ENCODE measurements at places on chromosomes 5 and 9.

DNA sequence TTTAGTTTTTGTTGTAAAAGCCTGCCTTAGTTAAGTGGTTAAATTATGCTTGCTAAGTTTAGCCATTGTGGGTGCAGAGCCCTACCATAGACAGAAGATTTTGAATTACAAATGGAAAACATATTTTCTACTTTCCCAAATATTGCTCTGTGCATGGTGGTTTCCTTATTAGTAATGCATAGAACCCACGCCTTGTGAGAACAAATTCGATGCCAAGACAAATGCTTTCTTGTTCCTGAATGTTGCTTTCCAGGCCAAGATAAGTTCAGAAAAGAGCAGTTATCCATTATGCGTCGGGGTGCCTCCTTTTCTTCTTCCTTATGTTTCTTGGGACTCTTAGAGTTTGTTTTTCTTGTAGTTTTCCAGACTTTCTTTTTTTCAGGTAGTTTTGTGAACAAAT lies 31.0 kb upstream of the GARNL3 start:
- DNase-seq: no peak

GRCh38 chr5:116520771-116521170 lies 53.9 kb downstream of the SEMA6A start:
- no peak for DNase-seq

- no peak for DNase-seq
Observed at GRCh38 chr5:174693697-174694385, 30.5 kb upstream of the MSX2 start.

- DNase-seq: no peak
Observed at GRCh38 chr5:89277816-89278215, 394.8 kb upstream of the MEF2C start.

- no peak for DNase-seq
Observed at GRCh38 chr5:179727106-179727505, 5.5 kb upstream of the MAML1 start.

DNA sequence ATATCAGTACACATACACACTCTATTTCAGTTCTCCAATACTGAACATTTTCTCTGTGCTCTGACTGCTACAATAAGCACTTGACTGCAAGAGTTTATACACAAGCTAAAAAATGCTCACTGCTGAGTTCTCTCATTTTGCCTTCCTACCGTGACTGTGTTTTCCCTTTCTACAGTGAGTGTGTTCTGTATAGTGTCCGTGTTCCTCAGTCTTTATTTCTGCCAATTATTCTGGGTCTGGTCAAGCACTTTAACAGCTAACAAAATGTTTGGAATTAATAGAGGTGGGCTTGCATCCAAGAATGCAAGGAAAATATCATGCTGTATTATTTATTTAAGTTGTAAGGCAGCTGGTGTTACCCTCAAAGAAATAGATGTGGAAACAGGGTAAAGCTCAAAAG lies 217.0 kb upstream of the NREP start:
- no peak for DNase-seq

DNA sequence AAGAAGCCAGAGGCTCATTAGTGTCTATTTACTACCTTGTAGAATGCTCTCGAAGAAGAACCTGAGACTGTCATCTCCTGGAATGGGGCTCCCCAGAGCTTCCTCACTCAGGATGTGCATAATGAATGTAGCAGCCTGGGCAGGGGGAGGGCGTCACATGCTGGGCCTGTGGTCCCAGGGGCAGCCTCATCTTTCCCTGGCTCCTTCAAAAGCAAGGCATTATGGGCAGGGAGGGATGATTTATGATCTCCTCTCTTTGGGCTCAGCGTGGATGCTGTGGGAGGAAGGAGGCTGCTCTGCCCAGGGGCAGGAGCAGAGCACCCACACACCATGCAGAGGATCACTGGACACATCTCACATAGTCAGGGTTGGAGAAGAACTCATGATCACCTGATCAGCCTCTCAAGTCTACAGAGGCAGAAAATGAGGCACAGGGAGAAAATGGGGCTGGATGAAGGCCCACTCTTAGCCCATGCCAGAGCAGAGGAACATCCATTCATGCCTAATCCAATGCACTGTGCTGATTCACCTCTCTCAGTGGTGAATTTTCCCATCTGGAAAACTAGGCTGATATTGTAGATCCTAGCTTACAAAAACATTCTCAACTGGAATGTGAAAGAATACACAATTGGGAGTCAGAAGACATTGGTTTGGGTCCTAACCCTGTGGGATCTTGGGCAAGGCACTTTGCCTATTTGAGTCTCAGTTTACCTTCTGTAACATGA lies 173.7 kb downstream of the CARTPT start:
- no peak for DNase-seq

- DNase-seq: no peak
Observed at GRCh38 chr5:127316011-127316410, 25.4 kb downstream of the MEGF10 start.

DNA sequence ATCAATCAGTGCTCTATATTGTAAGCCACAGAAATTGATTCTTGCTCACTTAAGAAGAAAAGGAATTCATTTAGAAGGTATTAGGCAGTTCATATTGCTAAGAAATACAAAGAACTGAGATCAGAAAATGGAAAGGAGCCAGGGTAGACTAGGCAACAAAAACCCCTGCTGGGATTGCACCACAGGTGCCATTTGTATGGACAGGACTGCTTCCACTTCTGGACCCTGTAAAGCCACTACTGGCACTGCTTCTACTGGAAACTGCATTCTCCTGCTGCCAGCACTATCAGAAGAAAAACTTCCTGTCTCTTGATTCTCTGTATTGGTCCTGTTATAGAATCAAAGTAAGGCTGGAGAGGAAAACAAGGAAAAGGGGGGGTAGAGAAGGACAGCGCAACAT lies 45.9 kb downstream of the CERT1 start:
- DNase-seq: no peak

DNA sequence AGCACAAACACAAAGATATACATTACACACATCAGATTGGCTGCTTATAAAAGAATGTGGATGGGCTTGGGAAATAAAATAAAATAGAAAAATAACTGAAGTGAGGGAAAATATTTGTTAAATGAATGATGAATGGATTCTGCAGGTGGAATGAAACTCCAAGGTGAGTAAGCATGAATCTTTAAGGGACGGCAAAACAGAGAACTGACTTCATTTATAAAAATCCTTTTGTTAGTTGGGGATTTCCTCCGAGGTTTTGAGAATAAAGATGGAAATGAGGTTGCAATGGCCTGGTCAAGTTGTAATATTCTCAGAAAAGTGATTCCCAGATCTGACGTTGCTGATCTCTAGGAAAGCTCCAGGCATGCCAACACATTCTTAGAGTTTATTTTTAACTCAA lies 20.9 kb upstream of the SEMA6A start:
- DNase-seq: no peak

GRCh38 chr5:166050531-166050930 lies 2240.9 kb upstream of the WWC1 start:
- no peak for DNase-seq

- DNase-seq: no peak
Observed at GRCh38 chr9:33043671-33044070, 18.6 kb downstream of the DNAJA1 start.

DNA sequence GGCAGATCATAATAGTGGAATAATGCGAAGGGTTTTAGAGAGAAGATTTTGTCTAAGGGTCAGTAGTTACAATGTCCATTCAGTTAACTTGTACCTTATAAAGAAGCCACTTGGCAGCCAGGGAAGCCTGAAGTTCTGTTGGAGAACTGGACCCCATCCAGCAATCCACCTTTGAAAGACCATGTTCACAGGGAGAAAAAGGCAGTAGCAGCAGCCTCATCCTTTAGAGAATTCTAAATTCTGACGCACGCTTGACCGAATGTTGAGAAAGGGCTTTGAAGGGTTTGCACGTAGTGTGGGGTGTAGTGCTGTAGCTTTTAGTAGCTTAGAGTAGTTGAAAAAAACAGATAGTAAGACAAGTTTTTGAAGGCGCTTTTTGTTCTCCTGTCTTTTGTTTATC lies 42.8 kb downstream of the MCCC2 start:
- DNase-seq: no peak

DNA sequence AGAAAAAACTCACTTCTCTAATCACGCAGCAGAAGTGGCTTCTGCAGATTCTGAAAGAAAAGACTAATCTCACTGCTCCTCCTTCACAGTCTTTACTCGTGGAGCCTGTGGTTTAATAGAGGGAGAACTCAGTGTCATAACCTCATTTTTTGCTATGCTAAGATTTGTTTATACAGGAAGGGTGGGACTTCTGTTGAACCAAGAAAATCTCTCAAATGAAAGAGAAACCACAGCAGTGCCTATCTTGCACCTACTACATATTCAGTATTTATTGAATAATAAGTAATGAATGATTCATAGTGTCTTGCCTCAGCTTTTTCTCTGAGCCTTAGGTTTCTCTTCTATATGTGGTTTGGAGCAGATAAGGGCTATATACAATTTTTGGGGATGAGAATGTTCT lies 136.1 kb upstream of the DMAC1 start:
- no peak for DNase-seq

DNA sequence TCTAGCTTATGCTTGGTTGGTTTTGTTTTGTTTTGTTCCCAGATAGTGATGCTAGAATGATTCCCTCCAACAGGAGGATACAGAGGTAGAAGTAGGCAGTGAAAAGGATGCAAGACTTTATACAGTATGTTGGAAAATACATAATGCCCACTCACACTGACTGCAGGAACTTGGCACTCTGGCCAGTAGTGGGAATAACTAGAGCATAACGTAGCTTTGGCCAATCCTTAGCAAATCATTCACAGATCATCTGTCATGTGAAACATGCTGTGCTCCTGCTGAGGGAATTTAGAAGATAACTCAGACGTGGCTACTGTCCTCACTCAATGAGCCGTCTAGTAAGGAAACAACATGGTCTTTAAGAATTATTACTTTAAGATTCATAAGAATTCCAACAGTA lies 13.5 kb downstream of the CFAP90 start:
- no peak for DNase-seq

DNA sequence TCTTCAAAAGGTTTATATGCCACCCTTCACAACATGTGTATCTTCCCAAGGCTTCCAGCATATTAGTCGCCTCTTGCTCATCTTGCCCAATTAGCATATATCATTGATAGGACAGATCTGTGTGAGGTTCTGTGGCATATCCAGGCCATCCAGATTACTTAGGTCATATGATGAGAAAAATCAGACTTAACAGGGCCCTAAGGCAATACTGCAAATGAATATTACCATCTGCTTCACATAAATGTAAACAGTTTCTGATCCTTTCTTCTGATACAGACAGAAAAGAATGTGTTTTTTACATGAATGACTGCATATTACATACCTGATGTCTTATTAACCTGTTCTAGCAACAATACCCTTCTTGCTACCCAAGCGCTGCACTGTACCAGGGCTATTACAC lies 41.3 kb upstream of the GHR start:
- DNase-seq: no peak

GRCh38 chr5:114007678-114008077 lies 354.2 kb upstream of the KCNN2 start:
- DNase-seq: no peak

DNA sequence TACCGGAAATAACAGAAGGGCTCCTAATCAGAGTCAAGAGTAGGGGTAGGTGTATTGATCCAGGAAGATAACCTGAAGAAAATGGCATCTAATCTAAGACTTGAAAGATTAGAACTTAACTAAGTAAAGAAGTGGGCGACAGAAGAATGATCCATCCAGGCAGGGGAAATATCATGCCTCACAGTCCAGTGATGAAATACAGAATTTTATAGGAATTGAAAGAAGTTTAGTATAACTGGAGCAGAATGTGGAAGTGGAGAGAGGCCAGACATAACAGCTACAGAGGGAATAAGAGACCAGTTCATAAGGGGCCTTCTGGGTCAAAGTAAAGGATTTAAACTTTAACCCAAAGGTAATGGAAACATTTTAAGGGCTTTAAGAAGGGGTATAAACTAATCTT lies 42.2 kb downstream of the ERP44 start:
- DNase-seq: no peak

- no peak for DNase-seq
Observed at GRCh38 chr9:91534374-91534773, 110.7 kb upstream of the NFIL3 start.

DNA sequence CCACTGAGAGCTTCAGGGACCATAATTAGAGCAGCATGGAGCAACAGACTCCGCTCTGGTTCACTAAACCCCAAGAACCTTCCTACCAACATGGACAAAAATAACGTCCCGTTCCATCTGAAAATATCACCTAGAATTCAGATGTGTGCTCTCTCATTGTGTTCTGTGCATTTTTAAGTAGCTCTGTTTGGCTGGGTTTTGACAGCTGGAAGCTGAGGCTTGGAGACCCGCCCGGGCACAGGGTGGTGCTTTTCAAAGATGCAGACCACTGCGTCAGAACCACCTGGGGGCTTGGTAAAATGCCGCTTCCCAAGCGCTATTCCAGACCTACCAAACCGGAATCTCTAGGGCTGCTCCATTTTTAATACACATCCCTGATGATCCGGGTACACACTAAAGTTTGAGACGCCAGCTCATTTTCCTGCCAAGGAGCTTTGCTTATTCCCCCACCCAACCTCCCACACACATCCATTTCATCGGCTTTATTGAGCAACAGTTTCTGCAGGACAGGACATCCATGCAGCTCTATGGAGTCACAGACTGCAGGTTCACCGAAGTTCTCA lies 104.8 kb downstream of the GABBR2 start:
- no peak for DNase-seq

GRCh38 chr5:2009986-2010914 lies 127.5 kb upstream of the IRX4 start:
- no peak for DNase-seq

DNA sequence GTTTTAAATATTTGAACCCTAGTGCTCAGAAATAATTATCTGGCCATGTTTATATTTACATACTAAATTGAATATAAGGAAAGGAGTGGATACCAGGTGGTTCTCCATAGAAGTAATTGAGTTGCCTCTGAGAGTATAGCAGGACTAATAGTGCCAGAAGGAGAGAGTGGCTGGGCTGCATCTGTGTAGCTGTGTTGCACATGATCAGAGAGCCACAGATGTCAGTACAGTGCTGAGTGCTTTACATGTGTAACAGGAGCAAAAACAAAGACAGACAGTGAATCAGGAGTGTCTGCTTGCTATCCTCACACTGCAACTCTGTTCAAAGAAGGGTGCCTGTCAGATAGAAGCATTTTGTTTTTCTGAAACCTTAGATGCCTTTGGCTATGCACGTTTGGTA lies 353.9 kb upstream of the PAPPA start:
- no peak for DNase-seq

Data from activated T-cell treated with anti-CD3 and anti-CD28 coated beads for 48 hours (primary cell).